ENCODE measurements at places on chromosomes 12 and 14. TPM values are rescaled to one million over a fixed set of nuclear protein-coding genes. Genes with fewer than 3 reads are reported as not detected.
A peak's percentile ranks its signal among the peaks of the same experiment; 100 is the strongest.

ANG gene
- 4.1 TPM for total RNA-seq

DEGS2 gene
- total RNA-seq, result 1.4 TPM

KCTD10 gene
- 53.5 TPM for total RNA-seq

TMEM63C gene
- 0.32 TPM for total RNA-seq

OXA1L gene
- 178 TPM for total RNA-seq

LALBA gene
- not detected for total RNA-seq

AACS gene
- 36.0 TPM for total RNA-seq

ARMH4 gene
- not detected for total RNA-seq

DNA sequence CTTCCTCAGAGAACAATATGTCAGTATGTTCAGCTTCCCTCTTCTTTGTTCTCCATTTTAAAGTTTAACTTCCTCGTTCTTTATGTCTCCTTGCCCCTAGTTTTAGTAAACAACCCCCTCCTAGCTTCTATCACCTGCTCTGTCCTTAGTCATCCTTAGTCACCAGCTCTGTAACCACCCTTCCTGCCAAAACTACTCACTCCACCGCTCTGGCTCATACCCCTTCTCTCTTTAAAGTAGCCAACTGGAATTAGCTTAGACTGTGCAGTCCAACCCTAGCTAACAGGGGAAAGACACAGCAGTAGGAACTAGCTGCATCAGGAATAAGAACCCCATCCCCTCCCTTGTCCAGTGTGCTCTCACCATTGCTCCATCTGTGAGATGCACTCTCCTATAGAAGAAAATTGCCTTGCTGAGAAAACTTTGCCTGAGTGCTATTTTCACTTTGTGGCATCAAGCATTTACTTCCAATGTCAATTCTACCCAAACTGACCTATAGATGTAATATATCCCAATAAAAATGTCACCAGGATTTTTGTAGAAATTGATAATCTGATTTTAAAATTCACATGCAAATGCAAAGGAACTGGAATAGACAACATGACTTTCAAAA is 603.2 kb downstream of the C12orf50 start:
- DNase-seq, result no peak

- DNase-seq, result no peak
These were observed 2.7 kb upstream of the INHBE start for GRCh38 chr12:57452181-57452936.

DNA sequence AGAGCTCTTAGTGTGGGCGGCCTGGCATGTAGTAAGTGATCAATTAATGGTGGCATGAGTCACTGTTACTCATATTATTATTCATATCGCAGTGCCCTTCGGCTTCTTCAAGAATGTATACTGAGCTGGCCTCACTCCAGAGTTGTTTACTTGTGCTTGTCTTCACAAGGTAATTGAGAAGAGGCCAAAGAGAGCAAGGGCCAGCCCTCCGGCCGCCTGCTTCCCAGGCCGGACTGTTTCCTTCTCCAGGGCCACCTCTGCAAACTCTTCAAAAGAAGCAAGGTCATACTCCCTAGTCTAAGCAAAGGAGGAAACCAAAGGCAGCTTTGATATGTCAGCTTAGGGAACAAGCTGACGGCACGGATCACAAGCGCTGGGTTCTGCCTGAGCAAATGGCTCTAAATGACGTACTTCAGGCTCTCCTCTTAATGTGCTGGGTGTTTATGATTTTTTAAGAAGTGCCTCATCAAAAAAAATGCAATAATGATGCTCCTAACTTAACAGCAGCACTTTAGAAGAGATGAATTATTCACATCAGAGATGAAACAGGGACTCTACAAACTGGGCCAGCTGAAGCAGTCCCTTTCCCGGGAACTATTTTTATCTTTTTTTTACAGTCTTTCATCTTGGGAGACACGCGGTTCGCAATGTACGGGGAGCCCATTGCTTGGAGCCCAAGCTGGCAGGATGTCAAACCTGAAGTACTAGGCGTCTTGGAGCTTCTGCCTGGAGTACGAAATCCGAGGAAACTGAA is 65.6 kb upstream of the DLK1 start:
- no peak for DNase-seq

DNA sequence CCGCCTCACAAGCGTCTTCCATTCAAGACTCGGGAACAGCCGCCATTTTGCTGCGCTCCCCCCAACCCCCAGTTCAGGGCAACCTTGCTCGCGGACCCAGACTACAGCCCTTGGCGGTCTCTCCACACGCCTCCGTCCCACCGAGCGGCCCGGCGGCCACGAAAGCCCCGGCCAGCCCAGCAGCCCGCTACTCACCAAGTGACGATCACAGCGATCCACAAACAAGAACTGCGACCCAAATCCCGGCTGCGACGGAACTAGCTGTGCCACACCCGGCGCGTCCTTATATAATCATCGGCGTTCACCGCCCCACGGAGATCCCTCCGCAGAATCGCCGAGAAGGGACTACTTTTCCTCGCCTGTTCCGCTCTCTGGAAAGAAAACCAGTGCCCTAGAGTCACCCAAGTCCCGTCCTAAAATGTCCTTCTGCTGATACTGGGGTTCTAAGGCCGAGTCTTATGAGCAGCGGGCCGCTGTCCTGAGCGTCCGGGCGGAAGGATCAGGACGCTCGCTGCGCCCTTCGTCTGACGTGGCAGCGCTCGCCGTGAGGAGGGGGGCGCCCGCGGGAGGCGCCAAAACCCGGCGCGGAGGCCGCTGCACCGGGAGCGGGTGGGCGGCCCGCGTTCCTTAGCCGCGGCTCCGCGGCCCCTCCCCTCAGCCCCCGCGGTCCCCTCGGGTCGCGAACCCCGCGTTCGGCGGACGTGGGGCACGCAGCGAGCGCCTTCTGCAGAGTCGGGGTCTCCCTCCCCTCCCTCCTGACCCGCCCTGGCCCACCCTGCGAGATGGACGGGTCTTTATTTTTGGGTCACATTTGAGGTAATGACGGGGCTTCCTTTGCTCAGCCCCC is at the start of gene UBC:
TSS of gene UBC (minus strand) at position 259 of the 847 bp plus-strand sequence. CDS start 879 bp downstream, outside the sequence.
- DNase-seq, result peak; percentile 92

- no peak for DNase-seq
These were observed 111.3 kb downstream of the RMST start for GRCh38 chr12:97573901-97574300.

- no peak for DNase-seq
These were observed 204.0 kb downstream of the SSPN start for GRCh38 chr12:26399381-26399780.

GRCh38 chr12:29552324-29552927 is 54.9 kb upstream of the OVCH1 start:
- DNase-seq, result peak; percentile 63

DNA sequence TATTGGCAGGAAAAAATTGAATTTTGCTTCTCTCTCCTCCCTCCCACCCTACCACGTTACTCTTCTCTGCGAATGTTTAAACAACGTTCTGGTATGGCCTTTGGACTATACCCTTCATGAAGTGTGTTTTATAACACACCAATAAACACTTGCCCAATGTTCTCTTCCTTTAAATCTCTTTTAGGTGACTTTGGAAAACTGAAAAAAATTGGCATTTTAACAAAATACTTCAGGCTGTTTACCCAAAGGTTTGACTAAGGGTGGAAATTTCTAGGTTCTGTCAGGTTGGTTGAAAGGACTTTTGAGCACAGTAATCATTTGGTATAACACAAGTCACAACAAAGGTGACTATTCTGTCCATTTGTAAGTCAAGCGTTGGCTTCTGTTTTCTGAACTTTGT is 446.8 kb downstream of the AEBP2 start:
- DNase-seq, result no peak

DNA sequence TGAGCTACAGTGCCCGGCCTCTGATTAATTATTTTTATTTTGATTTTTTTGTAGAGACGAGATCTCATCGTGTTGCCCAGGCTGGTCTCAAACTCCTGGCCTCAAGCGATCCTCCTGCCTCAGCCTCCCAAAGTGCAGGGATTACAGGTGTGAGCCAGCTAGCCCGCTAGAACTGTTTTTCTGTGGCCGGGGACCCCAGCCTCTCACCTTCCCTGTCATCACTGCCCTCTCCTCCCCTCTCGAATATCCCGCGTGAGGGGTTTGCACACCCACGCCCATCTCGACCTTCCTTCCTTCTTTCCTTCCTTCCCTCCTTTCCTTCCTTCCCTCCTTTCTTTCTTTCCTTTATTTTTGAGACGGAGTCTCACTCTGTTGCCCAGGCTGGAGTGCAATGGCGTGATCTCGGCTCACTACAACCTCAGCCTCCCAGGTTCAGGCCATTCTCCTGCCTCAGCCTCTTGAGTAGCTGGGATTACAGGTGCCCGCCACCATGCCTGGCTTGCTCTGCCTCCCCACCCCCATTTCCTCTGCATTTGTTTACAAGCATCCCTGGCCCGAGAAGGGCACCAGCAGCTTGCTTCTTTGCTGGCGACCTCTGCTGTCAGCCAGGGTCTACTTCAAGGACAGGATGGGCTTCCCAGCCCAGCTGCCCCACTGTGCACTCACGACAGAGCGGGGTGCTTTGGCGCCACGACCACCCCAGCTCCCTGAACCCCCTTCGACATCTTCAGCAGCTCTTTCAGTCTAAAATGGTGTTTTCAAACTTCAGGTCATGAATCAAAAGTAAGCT is 4.3 kb upstream of the TRAF3 start:
- no peak for DNase-seq

DNA sequence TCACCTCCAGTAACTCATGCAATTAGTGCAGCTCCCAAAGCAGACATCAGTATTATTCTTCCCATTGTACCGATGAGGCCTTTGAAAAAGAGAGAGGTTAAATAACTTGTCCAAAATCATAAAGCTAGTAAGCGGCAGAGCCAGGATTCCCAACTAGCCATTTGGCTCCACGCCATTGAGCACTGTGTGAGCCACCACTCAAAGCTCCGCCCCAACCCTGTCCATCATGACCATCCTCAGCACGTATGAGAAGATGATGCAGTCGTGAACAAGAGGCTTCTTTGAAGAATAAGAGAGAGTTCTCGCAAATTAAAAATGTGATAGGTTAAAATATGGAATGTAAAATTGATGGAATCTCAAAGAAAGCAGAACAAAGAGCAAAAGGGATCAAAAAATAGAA is 14.6 kb downstream of the CLMN start:
- no peak for DNase-seq

DNA sequence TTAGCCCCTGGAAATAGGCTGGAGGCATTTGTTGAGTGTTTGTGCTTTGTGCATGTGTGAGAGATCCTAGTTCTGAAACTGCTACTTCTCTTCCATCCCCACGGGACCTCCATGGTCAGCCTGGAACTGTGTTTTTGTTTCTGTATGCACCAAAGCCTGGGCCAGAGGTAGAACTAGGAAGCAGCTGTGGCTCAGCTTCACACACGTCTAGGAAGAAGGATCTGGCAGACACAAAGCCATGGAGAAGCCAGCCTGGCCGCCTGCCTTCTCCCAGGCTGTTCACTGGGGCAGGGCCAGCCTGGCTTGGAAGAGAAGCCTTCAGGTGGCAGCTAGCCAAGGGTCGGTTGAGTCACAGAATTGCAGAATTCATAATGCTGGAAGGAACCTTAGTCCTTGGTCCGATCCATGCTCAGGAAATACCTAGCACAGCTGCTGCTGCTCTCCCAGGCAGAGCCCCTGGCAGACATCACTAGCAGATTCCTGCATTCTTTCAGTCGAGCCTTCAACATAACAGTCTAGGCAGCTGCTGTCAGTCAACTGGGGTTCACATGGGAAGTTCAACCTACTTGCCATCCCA is 27.0 kb downstream of the RIN3 start:
- DNase-seq, result no peak

GRCh38 chr12:1618489-1618888 is 10.5 kb upstream of the WNT5B start:
- DNase-seq, result no peak

- DNase-seq, result no peak
These were observed 16.2 kb downstream of the NCKAP5L start for GRCh38 chr12:49811961-49812401.

- no peak for DNase-seq
These were observed 22.8 kb downstream of the MMP17 start for GRCh38 chr12:131850856-131851559.

DNA sequence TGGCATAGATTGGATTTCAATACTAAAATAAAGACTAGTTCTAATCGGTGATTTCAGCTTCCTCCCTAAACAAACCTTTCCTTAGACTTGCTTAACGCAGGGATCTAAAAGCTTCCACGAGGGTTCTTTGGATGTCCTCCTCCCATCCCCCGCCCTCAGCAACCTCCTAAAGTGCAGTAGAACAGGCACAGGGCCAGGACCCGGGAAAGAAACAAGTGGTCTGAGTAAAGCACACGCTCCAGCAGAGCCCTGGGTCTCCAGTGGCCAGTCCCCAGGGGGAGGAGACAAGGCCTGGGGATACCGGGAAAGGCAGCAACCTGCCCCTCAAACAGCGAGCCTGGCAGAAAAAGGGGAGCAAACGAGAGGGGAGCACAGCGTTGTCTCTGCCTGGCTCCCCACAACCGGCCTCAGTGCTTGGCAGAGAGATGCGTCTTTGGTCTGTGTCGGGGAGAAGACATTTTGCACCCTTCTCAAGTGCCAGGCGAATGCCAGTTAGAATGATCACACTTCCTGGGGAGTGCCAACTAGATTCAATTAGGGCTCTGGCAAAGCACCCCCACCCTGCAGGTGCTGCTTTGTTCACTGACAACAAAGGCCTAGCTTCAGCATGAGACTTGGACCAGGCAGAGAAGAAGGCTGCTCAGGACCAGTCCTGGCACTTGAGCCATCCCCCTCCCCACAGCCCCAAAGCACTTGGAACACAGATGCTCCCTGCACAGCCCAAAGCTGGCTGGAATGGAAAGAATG is 17.1 kb upstream of the SLC6A12 start:
- DNase-seq, result no peak

GRCh38 chr12:115960868-115961802 is 316.4 kb downstream of the MED13L start:
- DNase-seq, result no peak

DNA sequence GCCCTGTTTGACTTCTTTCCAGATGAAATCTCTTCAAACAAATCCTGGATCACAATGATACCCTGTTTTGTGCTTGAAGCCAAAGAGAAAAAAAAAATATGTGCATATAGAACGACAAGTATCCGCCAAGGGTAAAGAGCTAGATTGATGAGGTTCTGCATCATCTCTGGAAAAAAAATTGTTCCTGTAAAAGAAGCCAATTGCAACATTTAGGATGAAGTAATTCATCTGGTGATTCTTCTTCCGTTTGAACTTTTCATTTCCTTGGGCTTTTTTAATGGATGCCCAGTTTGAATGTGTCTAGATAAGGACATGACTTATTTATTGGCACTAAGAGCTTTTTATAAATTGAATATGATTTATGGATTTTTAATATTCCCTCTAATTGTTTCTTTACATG is 38.1 kb upstream of the NPAS3 start:
- no peak for DNase-seq

GRCh38 chr14:64947710-64948611 is 5.4 kb upstream of the GPX2 start:
- DNase-seq, result no peak

DNA sequence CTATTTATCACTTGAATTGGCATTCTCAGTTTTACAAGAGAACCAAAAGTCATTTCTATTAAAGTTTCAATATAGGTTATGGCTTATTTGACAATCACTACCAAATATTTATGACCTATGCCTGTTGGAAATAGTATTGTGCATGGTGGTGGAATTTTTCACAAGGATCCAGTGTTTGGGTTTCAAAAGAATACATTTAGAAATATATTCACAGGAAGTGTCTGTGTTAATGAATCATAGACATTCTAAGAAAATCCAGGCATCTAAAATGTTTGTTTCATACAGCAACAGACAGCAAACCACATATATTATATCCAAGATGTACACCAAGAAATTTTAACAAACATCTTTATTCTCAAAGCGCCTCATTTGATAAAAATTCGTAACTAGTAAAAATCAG is 92.7 kb downstream of the MED13L start:
- DNase-seq, result no peak

GRCh38 chr14:94334872-94335271 is 11.7 kb upstream of the SERPINA6 start:
- DNase-seq, result no peak
